ENCODE measurements at places on chromosomes 2 and 18. TPM values are rescaled to one million over a fixed set of nuclear protein-coding genes. Genes with fewer than 3 reads are reported as not detected.

The EGR4 gene
- not detected for total RNA-seq

The SLC5A7 gene
- not detected for total RNA-seq

The DDX18 gene
- 23.3 TPM for total RNA-seq

The TSN gene
- total RNA-seq: 29.1 TPM

The GKN2 gene
- total RNA-seq: not detected

The TMEM198 gene
- 1.9 TPM for total RNA-seq

The RESP18 gene
- total RNA-seq: not detected

The DTNA gene
- total RNA-seq: 16.1 TPM

The IL36B gene
- not detected for total RNA-seq

The IL1F10 gene
- not detected for total RNA-seq

The TTC39C gene
- 15.1 TPM for total RNA-seq

The KIF5C gene
- not detected for total RNA-seq

The DSC2 gene
- 3.7 TPM for total RNA-seq
